ENCODE measurements at places on chromosomes 12 and 14.

DNA sequence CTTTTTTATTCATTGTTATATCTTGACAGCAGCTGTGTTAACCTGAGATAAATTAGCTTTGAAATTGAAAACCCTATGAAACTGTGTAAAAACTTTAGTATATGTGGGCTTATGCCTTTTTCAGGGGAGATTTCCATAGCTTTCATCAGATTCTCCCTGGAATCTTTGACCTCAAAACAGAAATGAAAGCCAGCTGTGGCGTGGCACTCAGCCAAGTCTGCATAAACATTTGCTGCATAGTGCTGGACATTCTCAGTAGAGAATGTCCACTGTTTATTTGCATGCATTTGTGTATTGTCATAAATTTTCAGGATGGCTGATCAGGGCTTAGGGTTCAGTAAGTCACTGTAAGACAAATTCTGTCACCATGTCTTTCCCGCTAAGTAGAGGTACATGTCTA, 115.3 kb upstream of the NAP1L1 start:
- DNase-seq = peak; percentile 89

DNA sequence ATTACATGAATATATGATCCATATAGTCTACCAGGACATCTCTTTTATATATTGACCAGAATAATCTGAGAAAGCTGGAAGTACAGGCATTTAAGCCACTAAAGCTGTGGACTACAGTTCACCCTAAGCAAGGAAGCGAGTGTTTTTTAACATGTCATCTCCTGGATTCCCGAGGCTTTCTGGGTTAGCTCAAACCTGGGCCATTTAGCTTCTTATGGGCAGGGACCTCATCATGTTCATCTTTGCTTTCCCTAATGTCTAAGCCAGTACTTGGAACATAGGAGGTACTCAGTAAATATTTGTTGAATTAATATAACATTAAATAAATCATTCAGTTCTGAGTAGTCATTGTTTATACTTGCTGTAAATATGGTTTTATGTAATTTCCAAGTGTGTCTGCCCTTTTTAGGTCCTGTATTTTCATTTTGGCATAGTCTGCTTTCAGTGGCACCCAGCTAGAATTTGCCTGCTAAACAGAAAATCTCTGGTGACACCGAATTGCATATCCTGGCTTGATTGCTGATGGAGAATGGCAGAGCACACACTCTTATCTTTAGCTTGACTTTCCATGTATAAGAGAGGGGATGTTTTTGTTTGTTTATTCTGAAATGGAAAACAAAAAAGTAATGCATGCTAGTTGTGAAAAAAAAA, 344.5 kb downstream of the ZFP36L1 start:
- no peak for DNase-seq

DNA sequence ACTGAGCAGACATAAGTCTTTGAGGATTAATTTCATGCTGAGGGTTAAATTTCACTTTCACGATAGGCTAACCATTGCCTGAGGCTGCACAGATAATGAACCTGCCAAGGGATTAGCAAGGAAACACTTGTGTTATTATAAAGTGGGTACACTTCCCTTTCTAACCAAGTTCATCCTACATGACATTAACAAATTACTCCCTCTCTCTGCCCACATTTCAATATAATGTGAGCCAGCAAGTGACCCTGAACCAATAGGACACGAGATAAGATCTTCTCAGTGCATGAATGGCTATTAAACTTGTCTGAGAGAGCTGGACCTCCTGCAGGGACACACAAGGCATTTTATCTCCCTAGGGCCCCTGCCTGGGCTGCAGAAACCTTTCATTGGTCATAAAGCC, 173.5 kb downstream of the PAX9 start:
- DNase-seq = no peak

- peak; percentile 86 for DNase-seq
These were observed 61.5 kb downstream of the SPATS2 start for GRCh38 chr12:49428793-49429192.

- peak; percentile 77 for DNase-seq
These were observed 67.7 kb downstream of the ZC3H14 start for GRCh38 chr14:88630565-88630964.

GRCh38 chr14:69559581-69560011, 15.1 kb downstream of the CCDC177 start:
- no peak for DNase-seq

DNA sequence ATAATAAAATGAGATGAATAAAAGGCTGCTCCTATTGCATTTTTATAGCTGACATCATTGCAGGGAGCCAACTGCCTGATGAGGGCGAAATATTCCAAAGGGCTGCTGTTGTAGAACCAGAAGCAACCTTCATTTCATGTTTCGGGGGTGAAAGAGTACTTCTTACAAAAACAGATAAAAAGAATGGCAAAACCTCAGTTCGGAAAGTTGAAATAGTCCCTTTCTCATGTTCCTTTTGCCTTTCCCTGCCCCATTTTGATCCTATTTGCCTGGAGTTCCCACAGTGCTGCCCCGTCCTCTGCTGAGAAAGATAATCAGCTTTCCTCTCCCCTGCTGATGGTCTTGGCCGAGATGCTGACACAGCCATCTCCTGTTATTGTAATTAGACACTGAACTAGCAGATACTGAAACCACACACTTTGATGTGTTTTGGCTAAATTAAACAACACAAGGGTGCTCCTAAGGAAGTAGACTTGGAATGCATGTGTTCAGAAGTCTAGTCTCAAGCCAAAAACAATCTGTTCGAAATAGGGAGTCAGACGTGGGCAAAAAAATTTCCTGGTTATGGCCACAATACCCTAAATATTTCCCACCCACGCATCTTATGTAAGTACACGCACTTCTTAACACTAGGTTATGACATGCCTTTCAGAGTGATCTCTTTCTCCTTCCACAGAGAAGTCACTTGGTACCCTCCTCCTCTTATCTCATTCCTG, 117.2 kb downstream of the PPM1H start:
- DNase-seq = peak; percentile 61
